ENCODE measurements at places on chromosomes 12 and 14.

- no peak for DNase-seq
Observed at GRCh38 chr12:2833810-2834209, 1.0 kb downstream of the NRIP2 start.

DNA sequence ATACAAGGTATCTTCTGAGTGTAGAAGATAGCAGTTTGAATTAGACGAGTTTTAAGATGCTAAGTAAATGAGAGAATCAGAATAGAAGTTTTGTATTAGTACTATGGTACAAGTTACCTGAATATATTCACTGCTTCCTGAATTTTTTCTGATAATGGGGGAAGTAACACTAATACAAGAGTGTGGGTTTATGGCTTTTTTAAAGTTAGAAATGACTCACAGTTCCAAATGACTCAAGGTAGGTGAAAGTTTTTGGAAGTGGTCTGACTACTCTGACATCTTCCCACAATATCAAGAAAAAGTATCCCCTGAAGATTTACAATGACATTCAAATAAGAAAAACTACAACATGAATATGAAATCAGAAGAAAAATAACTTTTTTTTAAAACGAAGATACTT lies 123.7 kb upstream of the GARIN6 start:
- no peak for DNase-seq

DNA sequence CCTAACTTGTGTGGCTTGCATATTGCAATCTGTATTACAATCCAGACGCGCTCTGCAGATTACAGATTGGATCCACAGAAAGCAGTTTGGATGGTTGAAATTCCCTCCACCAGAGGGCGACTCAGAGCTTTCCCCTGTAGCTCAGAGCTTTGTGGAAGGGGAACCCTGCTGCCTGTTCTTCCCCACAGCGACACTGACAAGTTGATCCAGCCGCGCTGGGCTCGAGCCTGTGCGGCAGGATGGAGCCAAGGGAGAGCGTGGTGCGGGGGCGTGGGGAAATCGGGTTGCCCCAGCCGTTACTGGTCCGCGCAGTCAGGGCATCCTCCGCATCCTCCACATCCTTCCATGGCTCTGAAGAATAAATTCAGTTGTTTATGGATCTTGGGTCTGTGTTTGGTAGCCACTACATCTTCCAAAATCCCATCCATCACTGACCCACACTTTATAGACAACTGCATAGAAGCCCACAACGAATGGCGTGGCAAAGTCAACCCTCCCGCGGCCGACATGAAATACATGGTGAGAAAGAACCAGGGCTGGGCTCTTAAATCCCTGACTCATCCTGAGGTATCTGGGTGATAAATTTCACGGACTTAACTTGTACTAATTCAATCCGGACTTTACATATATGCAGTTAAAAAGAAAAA lies at the start of gene GLIPR1L1:
Gene GLIPR1L1 (plus strand): TSS at position 287 of the 647 bp plus-strand sequence. CDS start 59 bp downstream, at position 346.
- no peak for DNase-seq

- no peak for DNase-seq
Observed at GRCh38 chr14:98802044-98802443, 470.0 kb downstream of the BCL11B start.

DNA sequence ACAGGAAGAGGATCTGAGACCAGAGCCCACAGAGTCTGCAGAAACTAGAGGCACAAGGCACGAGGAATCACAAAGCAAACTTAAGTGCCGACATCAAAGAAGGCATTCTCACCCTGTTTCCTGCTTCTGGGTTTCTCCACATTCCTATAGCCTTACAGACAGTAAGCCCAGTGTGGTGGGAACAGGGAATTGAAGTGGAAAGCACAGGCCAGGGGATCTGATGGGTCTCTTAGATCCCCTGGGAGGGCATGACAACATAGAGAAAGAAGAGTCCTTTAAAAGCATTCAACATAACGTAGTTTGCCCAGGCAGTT lies 75.6 kb upstream of the FRMD6 start:
- DNase-seq: no peak

GRCh38 chr12:112130441-112130998 lies 5.2 kb downstream of the TRAFD1 start:
- no peak for DNase-seq

GRCh38 chr14:105117710-105118385 lies 50.7 kb downstream of the JAG2 start:
- DNase-seq: no peak

GRCh38 chr14:89014569-89014850 lies 190.1 kb downstream of the TTC8 start:
- DNase-seq: no peak

GRCh38 chr12:32906399-32907165 lies 10.0 kb upstream of the PKP2 start:
- DNase-seq: peak; percentile 3

DNA sequence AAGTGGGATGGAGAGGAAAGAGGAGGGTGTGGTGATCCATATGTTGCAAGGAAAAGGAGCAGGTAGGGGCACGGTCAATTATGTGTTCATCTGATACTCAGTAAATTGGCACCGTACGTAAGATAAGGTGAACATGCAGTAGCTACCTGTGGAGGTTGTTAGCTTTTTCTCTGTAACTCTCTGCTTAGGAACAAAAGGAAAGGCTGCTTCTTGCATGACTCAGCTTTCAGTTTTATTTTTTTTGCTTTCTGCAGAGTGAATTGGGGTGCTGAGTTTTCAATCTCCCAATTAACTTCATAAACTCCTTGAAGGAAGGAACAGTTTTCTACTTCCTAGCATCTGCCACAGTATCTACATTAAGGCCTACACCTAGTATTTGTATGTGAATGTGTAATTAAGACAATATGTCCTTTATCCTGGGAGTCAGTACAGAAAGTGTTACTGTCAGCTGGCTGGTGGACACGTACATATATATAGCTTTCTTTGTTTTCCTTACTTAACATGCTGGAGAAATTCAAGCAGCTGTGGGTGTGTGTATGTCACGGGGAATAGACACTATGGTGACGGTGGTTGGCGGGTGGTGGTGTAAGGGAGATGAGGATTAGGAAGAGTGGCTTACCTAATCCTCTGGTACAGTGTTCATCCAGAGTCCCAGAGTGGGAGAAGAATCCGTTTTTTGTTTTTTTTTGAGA lies 40.1 kb upstream of the WNK1 start:
- no peak for DNase-seq

GRCh38 chr14:96711559-96712267 lies 85.5 kb upstream of the VRK1 start:
- no peak for DNase-seq

DNA sequence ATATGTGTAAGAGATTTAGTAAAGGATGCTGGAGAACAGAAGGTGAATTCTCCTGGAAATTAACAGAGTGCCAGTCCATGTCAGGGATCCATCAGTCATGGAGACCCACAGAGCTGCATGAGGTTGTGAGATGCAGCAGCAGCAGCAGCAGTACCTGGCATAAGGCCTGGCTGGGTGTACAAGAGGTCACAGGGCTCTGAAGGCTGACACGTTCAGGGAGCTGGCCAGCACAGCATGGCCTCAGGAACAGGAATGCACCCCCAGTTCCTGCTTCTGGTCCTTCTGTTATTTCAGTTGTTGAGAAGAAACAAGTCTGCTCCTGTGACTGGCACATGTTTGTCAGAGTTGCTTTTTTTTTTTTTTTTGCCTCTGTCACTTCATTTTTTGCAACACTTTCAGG lies 210.8 kb downstream of the CNTN1 start:
- no peak for DNase-seq

- no peak for DNase-seq
Observed at GRCh38 chr14:69652942-69653684, 41.7 kb downstream of the SUSD6 start.

- no peak for DNase-seq
Observed at GRCh38 chr12:89740943-89741342, 32.3 kb upstream of the ATP2B1 start.

- no peak for DNase-seq
Observed at GRCh38 chr14:56371737-56372136, 207.9 kb upstream of the TMEM260 start.

GRCh38 chr12:32843528-32844095 lies 53.0 kb downstream of the PKP2 start:
- no peak for DNase-seq

DNA sequence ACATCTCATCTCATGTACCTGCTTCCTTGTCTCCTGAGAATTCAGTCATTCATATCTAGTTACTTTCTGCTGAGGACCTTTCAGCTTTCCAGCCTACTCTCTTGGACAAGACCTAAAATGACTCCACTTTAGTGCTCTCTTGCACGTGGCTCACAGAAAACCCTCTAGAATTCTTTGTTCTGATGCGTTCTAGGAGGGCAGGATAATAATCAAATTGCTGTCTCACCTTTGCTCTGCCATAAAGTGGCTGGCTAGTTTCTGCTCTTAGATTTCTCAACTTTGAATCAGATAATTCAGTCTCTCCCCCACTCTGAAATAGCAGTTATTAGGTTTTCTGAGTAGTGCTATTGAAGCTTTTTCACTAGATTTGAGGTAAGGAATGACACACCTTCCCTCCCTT lies 429.5 kb upstream of the FBXO33 start:
- DNase-seq: no peak

- no peak for DNase-seq
Observed at GRCh38 chr12:75471902-75472890, 8.4 kb upstream of the GLIPR1 start.

- DNase-seq: peak; percentile 73
Observed at GRCh38 chr14:23539248-23540140, 12.1 kb downstream of the ZFHX2 start.

GRCh38 chr12:115648463-115648862 lies 629.0 kb downstream of the MED13L start:
- no peak for DNase-seq

- DNase-seq: no peak
Observed at GRCh38 chr12:196436-196835, 17.5 kb downstream of the SLC6A12 start.

DNA sequence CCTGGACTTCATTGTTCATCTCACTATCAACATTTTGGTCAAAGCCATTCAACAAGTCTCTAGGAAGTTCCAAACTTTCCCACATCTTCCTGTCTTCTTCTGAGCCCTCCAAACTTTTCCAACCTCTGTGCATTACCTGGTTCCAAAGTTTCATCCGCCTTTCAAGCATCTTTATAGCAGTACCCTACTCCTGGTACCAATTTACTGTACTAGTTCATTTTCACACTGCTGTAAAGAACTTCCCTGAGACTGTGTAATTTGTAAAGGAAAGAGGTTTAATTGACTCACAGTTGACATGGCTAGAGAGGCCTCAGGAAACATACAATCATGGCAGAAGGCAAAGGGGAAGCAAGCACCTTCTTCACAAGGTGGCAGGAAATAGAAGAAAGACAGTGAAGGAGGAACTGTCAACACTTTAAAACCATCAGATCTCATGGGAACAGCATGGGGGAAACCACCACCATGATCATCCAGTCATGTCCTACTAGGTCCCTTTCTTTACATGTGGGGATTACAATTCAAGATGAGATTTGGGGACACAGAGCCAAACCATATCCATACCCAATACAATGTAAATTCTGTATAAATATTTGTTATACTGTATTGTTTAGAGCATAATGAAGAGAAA lies 109.7 kb downstream of the C12orf75 start:
- DNase-seq: no peak

GRCh38 chr12:75591628-75592027 lies 80.2 kb upstream of the KRR1 start:
- DNase-seq: peak; percentile 53

GRCh38 chr12:65511134-65511834 lies 232.8 kb downstream of the MSRB3 start:
- DNase-seq: no peak

DNA sequence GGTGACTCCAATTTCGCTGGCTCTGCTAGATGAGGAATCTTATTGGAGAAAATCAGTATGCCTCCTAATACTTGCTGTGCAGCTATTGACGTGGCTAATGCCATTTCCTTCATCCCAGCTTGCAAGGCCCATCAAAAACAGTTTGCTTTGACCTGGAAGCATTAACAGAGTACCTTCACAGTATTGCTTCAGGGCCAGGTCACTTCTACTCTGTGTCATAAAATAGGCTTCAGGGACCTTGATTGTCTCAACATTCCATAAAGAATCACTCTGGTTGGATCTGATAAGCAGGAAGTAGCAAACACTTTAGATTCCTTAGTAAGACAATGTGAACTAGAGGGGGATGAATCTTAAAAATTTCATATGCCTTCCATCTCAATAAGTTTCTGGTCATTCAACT lies 26.9 kb upstream of the ZNF641 start:
- DNase-seq: no peak

DNA sequence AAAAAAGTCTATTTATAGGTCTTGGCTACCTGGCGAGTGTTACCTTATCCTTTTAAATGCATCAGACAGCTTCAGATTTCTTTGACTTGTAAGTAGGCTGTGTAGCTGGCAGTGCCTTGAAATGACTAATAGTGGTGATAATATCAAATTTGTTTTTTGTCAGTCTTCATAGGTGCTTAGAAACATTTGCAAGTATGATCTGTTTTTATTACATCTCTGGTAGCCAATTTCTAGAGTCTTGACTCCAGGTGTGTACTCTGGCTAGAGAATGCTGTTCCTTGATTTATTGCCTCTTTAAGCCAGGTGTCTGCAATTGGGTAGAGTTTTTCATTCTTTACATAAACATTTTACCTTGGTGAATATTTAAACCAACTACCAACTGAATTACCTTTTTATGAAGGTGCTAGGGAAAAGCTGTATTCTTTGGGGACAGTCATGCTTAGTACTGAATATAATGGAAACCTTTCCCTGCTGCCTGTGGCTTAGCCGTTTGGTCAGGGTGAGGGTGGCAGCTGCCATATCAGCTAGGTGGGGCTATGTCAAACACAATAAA lies 32.6 kb downstream of the MLXIP start:
- DNase-seq: peak; percentile 59

- DNase-seq: no peak
Observed at GRCh38 chr12:11973396-11973795, 97.3 kb upstream of the BCL2L14 start.

DNA sequence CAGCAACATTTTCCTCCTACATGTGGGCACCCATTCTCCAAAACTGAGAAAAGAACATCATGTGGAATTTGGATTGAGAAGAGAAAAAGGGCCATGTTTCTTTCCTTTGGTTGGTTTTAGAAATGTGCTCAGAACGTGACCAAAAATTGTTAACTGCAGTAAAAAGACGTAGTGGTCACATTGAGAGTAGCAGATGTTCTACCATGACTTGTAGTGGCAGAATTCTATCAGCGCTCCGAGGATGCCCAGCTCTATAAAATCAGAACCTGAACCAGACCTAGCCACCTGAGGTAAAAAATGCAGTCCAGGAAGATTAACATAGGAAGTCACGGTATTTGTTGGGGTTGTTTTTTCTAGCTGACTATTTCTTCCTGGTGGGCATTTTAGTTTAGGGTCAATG lies 101.8 kb upstream of the TMEM233 start:
- no peak for DNase-seq
